ENCODE measurements at places on chromosomes 2 and 18.

DNA sequence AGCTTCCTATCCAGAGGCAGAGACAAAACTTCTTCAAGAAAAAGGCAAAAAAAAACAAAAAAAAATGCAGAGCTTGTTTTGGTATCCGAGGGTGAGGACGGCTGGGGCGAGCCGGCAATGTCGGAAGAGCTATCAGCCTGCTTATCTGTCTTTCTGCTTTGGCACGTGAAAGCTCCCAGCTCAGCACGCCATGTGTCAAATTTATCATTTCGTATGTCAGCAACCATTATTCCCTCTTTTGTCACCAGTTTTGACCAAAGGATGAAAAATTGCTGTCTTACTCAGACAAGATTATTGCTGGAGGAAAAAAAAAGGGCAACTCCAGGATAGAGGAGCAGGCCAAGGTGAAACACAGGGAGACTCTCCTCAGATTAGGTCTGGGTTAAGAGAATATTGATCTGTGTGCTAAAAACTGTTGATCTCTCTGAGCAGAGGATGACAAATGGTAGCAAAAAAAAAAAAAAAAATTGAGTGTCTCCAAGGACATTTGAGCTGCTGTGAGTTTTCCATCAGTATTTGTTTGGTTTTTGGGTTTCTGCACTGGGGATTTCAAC, 532.0 kb upstream of the POU3F3 start:
- no peak for DNase-seq

- DNase-seq = no peak
These were observed 123.1 kb upstream of the XIRP2 start for GRCh38 chr2:166765141-166765540.

DNA sequence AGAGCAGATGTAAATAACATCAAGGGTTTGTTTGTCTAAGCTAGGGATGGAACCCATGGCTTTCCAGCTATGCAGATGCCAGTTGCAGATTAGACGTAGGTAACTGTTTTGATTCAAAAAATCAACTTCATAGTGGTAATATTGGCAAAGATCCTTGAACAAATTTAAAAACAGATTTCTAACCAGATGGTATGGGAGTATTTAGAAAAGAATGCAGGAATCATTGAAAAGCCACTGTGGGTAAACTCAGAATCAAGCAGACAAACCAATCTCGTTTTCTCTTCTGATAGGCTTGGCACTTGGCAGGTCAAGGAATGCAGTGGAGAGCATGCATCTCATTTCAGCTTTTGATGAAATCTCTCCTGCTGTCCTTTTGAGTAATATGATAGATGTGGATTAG, 377.5 kb downstream of the CLIP4 start:
- DNase-seq = no peak

DNA sequence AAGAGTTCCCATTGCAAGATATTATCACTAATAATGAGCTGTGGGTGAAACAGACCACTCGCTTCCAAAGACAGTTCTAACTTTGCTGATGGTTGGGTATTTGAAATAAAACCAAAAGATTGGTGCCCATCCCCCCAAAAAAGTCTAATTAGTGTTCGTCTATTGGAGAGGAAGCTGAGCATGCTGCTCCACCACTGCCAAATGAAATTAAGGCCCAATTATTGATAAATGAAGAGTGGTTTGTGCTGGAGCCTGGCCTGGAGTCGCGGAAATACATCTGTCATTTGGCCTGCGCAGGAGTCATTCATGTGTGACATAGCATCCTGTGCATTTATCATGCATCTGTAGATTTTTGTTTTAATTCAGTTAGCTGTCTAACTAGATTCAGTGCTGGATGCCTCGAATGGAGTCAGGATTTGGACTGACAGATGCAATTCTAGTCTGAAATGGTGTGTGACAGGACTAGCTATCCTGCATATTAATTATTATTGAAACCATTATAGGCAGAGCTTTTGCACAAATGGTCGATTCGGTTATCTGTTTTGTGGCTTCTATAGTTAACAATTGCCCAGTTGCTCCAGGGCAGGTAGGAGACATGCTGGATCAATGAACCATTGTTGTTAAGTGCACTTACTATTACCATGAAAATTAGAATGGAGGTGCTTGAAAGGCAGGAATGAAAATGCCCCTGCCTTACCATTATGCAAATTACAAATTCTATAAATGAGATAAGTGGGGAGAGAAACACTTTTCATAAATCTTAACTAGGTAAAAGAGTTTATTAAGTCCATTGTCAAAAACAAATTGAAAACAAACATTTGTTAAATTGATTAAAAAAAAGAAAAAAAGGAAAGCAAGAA, 450.4 kb upstream of the TCF4 start:
- DNase-seq = no peak

DNA sequence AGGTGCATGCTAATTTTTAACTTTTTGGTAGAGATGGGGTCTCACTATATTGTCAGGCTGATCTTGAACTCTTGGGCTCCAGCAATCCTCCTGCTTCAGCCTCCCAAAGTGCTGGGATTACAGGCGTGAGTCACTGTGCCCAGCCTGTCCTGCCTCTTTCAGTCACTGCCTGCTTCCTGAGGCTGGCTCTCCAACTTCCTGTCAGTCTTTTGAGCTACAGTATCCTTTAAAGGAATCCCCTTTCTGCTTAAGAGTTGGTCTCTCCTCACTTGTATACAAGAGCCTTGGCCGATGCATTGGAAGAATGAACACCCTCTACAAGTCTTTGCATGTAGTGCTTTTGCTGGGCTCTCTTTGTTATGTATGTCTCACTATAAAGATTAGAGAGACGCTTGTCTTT, 88.4 kb upstream of the SMAD2 start:
- no peak for DNase-seq

DNA sequence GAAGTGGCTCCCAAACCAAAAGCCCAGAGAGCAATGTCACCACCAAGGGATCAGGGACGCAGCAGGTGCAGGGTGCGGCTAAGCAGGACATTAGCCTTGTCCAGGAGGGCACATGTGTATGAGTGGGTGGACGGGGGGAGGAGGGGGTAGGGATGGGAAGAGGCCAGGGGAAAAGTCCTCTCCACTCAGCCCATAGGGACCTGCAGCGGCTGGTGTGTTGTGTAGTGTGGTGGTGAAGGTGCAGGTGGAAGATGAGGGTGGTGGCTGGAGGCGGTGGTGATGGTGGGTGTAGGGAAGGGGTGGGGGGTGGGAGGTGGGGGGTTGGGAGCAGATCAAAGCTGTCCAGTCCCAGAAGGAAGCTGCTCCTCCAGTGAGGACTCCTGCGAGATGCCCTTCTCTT, 3.7 kb downstream of the C2orf81 start:
- DNase-seq = no peak

DNA sequence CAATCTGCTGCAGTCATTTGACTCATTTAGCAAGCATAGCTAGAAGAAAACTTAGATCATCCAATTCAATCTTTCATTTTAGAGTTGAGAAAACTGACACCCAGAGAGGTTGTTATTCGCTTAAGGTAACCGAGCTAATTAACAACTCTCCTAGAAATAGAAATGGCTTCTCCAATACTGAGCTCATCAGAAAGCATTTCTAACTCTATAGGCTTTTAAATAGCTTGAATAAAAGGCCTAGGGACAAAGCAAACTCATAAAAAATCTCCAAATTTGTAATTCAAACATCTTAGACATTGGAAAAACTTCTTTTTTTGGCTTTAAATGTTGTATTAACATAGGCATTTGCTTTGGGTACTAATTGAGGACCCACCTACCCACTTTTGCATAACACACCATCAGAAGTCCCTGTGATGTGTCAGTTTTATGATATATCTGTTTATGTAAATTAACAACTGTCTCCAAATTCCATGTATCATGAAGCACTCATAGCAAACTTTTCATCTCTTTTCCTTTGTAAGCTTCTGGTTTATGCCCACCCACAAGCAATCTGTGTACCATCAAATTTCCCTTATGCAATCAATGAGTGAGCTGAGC, 343.9 kb upstream of the CHST9 start:
- no peak for DNase-seq

- no peak for DNase-seq
These were observed 1.1 kb downstream of the HOXD3 start for GRCh38 chr2:176158186-176158591.

GRCh38 chr18:24488824-24489493, 28.5 kb downstream of the HRH4 start:
- peak; percentile 9 for DNase-seq

DNA sequence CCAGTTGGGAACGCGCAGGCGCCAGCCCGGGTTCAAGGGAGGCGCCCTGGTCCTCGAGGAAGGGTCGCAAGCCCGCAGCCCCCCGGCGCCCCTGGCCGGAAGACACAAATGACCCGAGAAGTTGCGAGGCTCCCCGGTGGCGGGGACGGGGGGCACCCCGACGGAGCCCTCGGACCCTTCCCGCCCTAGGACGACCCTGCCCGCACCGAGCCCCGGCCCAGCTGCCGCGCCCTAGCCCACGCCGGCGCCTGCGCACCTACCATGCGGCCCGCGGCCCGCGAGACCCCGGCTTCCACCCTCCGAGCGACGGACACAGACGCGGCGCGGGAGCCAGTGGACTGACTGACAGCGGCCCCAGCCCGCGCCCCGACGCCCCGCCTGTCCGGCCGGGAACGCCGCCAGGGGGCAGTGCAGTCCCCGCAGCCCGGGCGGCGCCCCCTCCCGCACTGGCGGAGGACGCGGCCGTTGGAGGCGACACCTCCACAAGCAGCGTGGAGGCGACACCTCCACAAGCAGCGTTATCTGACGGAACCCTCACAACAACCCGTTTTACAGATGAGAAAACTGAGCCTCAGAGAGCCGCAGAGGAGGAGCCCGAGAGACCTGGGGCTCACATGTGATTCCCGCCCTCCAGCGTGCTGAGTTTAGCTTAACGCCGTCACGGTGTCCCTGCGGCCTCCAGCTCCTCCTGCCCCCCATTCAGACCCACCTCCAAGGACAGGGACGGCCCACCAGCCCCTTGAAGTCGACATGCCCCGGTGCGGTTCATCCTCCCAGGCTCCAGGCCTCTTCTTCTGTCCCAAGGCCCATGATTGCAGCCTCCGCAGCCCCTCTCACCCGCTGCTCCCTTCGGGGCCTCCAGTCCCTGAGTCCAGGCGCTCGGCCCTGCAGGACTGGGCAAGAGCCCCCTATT, at the start of gene NMUR1:
Gene NMUR1 (minus strand): TSS at position 347 of the 913 bp plus-strand sequence. CDS start 84 bp downstream, at position 263.
- DNase-seq = no peak

DNA sequence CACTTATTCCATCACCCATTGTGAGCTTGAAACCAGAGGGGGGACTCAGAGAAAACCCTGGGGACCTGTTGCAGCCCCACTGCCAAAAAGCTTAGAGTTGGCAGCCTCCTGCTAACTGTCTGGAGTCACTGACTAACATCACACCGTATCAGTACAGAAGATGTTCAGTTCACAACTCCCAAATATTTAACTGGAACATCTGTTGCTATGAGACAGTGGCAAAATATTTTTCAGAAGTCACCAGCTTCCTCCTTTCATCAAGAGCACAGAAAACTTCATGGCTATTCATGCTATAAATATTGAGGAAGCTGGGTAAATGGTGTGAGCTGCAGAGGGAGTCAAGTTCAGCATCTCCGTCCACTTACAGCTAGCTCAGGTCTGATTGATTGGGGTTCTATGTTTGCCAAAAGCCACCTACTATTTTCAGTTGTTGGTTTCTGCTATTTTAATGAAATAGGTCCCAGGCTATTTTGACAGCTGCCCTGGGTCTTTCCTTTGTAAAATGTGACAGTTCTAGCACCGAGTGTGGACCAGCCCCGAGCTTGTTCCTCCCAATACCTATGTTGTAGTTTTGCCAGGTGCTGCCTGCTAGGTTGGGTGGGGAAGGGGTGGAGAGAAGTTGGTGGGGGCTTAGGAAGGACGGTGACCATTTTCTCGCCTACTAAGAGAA, 9.8 kb downstream of the TUBB6 start:
- no peak for DNase-seq

DNA sequence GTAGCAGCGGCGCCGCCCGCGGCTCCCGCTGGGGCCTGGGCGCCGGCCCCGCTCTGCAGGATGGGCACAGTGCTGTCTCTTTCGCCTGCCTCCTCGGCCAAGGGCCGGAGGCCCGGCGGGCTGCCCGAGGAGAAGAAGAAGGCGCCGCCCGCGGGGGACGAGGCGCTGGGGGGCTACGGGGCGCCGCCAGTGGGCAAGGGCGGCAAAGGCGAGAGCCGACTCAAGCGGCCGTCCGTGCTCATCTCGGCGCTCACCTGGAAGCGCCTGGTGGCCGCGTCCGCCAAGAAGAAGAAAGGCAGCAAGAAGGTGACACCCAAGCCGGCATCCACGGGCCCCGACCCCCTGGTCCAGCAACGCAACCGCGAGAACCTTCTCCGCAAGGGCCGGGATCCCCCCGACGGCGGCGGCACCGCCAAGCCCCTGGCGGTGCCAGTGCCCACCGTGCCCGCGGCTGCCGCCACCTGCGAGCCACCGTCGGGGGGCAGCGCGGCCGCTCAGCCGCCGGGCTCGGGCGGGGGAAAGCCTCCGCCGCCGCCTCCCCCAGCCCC, 369 bp downstream of the CDK5R2 start:
- DNase-seq = no peak

DNA sequence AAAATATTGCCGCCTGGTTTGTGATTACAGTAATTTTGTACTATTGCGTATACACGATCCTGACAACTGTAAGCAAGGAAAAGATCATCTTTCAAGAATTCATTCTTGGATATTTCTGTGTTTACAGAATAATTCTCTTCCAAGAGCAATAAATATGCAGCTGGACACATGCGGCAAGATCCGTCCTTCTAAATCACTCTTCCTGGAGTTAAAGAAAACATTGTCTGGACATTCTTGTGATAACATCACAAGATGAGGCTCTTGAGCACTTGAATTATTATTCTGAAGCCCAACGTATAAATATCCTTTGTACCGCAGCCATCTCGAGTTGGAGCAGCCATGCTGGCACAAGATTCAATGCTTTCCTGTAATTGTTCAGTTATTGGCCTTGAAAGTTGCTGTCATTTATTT, 9.9 kb downstream of the FHL2 start:
- no peak for DNase-seq

GRCh38 chr18:55250768-55251173, 291.5 kb upstream of the CCDC68 start:
- DNase-seq = no peak

DNA sequence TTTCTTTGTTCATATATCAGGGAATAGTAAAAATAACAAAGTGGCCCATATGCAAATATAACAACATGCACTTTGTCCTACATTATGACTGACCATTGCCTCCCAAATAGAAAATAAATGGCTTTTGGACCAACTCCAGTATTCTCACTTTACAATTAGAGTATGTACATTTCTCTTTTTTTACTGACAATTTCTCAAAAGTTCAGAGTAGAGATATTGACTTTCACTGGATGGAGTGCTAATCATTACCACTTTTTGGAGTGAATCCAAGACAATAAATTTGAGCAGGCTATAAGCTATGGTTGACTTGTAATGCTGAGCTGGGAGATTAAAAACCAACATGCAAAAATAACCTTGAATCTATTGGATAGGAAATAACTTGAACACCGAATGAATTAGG, 987.4 kb downstream of the SUCLG1 start:
- peak; percentile 38 for DNase-seq

DNA sequence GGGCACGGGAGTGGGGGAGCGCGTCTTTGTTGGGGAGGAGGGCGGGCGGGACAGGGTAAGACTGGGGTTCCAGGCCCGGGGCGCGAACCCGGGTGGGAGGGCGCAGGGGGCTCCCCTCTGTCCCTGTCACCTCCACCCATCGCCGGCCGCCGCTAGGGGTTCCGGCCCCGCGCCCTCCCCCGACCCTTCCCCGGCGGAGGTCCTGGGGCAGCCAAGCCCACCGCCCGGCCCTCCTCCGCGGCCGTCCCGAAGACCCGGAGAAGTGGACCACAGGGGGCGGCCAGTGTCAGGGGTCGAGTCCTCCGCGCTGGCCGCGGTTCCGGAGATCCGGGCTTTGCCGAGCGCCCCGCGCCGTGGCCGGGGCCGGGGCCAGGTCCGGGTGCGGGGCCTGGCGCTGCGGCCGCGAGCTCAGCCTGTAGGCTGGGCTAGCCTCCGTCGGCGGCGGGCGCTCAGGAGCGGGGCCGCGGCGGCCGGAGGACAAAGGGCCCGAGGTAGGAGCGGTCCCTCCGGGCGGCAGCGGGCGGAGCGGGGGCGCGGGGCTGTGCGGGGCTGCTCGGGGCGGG, 16.6 kb upstream of the E2F6 start:
- no peak for DNase-seq

Measured in NCI-H2029 treated with DMSO at 0.1 percent for 48 hours (cell line).